Stimulated activated CD4-positive, alpha-beta T cell treated with anti-CD3 and anti-CD28 coated beads, Interleukin-2, amount 100 ng/mL, for 48 hours (primary cell): ENCODE measurements at places on chromosomes 1 and 21.

- no peak for DNase-seq
These were observed 18.6 kb upstream of the GPR37L1 start for GRCh38 chr1:202104073-202104472.

DNA sequence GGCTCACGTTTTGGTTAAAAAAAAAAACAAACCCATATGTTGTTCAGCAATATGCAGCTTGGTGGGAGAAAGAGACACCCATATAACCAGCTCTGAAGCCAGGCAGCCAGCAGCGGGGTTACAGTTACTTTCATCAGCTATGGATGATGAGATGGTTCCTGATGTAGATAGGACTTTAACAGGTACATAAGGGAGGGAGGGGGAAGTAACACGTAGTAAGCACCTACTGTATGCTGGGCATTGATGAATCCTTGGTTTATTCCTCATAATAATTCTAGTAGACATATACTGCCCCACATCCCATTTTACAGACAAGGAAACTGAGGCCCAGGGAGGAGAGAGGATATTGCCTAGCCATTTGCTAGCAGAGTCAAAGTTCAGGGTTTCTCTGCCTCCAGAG lies 2.0 kb downstream of the SLC1A7 start:
- no peak for DNase-seq

- DNase-seq, result no peak
These were observed 49.9 kb downstream of the KDM1A start for GRCh38 chr1:23069149-23069548.

DNA sequence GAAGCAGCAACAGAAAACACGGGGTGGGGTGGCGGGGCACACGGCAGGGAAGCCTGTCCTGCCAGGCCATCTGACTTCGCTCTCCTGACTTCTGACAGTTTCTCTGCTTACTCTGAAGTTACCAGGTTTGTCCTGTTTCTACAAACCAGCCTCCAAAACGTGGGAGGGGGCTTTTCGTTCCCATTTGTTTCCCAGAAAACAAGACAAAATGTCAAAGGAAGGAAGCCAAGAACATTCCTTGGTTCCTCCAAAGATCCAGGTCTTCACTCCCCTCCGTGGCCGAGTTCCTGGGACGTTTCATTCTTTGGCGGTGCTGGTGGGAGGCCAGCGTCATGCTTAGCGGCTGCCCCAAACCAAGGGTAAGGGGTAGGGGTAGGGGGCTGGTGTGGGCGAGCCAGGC lies 49.6 kb downstream of the MEGF6 start:
- no peak for DNase-seq

- DNase-seq, result no peak
These were observed 89.3 kb downstream of the CDC14A start for GRCh38 chr1:100441651-100442050.

- DNase-seq, result no peak
These were observed 363.0 kb downstream of the PTBP2 start for GRCh38 chr1:97084546-97084945.

DNA sequence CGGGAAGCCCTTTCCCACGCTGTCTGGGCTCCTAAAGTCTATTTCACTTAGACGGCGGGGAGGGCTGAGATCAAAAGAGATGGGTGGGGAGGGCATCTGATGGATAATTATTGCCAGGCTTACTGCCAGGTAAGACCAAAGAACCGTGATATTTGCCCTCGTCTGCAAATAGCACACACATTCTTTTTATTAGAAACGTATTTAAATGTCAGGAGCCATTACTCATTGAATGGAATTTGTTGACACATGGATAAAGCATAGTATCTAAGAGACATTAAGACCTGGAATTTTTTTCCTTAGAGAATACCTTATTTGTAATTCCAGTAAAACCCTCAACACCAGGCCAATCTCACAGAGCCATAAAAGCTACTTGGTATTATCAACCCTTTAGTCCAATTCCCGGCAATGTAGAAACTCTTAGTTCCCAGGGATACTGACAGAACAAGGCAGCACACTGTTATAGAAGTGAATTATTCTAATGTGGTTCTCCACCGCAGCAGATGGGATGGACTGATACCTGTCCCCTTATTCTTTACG lies 10.6 kb downstream of the URB1 start:
- no peak for DNase-seq

GRCh38 chr1:67564193-67564592 lies 120.8 kb upstream of the GADD45A start:
- DNase-seq, result no peak

DNA sequence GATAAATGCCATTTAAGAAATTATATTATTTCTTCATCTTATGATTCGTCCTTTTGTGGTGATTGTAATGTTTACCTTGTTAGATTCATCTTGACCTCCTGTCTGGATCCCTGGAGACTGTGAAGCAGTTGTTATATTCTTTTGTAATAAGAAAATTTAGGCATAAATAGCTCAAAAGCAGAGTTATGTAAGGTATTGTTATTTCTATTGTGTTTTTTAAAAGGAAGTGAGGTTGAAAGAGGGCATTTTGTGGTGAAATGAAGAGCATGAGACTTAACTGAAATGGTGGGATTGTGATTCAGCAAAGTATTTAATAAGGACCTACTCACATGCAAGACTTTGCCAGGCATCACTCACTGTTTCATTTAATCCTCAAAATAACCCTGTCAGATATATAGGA lies 104.0 kb downstream of the PDE4B start:
- no peak for DNase-seq

DNA sequence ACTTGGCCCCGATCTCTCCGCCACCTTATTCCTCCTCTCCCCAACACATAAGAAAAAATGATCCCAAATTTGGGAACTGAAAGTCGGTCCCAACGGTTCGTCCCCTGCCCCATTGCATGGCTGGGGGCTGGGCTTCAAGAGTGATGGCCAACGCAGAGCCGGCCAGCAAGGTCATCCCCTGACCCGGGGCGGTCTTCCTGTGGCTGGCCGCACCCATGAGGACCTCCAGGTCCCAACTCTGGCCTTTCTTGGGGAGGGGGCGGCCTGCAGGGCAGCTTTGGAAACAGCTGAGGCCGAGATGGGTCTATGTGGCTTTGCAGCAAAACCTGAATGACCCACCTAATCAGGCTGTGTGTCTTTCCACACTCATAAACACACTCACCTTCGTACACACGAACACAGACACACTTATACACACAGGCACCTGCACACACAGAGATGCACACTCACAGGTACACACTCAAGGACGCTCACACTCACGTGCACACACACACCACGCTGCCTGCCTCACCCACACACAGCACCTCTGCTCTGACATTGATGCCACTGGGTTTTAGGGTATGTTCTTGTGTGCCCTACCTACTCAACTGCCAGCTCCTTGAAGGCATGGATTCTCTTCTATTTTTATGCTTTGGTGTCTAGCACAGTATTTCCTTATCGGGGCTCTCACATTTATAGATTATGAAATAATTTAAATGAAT lies 562 bp downstream of the DYNLT5 start:
- DNase-seq, result no peak

GRCh38 chr1:43464681-43465504 lies 11.2 kb upstream of the HYI start:
- DNase-seq, result no peak

- DNase-seq, result no peak
These were observed 112.2 kb downstream of the MAP3K21 start for GRCh38 chr1:233439721-233440120.

DNA sequence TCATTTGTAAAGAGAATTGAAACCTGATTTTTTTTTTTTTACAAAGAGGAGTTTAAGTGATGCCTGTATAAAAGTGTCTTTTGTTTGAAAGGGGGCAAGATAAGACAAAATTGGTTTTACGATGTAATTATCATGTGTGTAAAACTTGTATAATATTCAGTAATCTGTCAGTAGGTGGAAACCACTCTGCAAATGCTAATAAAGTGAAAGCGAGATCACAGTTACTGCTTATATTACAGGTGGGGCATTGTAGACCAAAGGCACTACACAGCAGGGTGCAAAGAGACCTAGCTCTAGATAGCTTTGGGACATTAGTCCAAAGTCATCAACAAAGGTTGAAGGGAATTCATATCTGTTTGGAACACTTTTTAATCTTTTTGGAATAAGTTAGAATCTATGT lies 174.2 kb downstream of the LHX8 start:
- DNase-seq, result no peak

DNA sequence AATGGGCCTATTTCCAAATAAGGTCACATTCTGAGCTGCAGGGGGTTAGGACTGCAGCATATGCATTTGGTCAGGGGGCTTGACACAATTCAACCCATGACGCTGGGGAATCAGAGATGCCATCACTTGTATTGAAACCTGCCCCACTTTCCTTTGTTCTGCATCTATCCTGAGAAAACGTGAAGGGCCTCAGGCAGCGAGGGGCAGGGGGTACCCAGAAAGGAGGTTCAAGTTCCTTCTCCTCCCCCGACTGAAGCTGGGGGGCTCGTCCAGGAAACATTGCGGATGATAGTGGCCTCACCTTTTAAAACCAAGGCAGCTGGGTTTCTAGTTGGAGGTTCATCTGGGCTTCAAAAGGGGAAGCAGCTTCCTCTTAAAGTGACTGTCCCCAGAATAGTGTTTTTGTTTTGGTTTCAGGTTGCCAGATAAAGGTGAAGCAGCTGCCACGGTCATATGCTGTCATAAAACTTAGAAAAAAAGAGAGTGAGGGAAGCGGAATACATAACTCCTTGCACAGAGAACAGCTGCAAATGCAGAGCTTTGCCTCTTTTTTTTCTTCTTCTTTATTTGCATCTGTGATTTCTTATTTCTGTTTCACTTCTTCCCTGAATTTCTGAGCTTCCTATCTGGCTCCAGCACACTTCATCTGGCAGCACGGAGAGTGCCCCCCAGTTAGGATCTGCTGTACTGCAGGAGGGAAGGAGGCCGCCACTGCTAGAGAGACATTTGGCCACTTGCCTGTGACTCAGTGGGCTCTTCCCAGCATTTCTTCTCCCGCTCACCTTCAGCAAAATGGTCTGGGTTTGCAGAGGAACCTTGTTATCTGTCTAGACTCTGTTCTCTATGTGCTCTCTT lies 142.0 kb downstream of the AJAP1 start:
- DNase-seq, result no peak

DNA sequence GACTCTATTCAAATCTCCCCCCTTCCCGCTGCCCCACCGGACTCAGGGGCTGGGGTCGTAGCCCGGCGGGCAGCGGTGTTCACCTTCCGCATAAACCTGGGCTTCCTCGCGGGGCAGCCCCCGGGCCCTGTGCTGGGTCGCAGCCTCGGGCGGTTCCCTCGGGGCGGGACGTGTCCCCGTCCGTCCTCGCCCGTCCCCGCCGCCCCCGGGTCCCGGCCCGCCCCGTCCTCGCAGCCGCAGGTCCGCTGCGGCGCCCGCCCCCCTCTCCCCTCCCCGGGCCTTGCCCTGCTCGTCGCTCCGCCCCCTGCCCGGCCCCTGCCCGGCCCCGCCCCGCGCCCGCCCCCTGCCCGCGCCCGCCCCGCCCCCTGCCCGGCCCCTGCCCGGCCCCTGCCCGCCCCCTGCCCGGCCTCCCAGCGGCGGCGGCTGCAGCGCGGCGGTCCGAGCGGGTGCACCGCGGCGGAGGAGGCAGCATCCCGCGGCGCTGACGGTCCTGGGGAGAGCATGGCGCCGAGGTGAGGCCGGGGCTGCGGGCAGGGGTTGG lies at the start of gene COL18A1:
COL18A1 (plus strand) TSS at position 436 of the 541 bp plus-strand sequence; CDS start at position 502, 66 bp downstream.
- peak; percentile 24 for DNase-seq

GRCh38 chr1:214590696-214591095 lies 12.3 kb upstream of the CENPF start:
- DNase-seq, result no peak

GRCh38 chr1:76871355-76871974 lies 4.2 kb downstream of the ST6GALNAC5 start:
- no peak for DNase-seq

- DNase-seq, result no peak
These were observed 13.3 kb downstream of the F3 start for GRCh38 chr1:94528299-94528698.

GRCh38 chr1:114113411-114114184 lies 40.1 kb downstream of the SYT6 start:
- DNase-seq, result no peak

GRCh38 chr1:230958370-230958769 lies 20.3 kb downstream of the TTC13 start:
- DNase-seq, result no peak
